ENCODE measurements at places on chromosomes 2 and 18. TPM values are rescaled to one million over a fixed set of nuclear protein-coding genes. Genes with fewer than 3 reads are reported as not detected.

GRCh38 chr18:65091744-65092329, 659.0 kb upstream of the CDH7 start:
- no peaks in the 10 kb centered on the region for H3K36me3 ChIP-seq
- H3K27ac ChIP-seq: no peak overlapping the region
- H3K4me3 ChIP-seq: no peak overlapping the region
- H3K4me1 ChIP-seq: no peaks in the 10 kb centered on the region
- no peaks in the 10 kb centered on the region for H3K27me3 ChIP-seq

- H3K27ac ChIP-seq: no peak overlapping the region
- H3K27me3 ChIP-seq: no peaks in the 10 kb centered on the region
- no peak for DNase-seq
Observed at GRCh38 chr2:1979138-1979537, 234.8 kb upstream of the PXDN start.

DNA sequence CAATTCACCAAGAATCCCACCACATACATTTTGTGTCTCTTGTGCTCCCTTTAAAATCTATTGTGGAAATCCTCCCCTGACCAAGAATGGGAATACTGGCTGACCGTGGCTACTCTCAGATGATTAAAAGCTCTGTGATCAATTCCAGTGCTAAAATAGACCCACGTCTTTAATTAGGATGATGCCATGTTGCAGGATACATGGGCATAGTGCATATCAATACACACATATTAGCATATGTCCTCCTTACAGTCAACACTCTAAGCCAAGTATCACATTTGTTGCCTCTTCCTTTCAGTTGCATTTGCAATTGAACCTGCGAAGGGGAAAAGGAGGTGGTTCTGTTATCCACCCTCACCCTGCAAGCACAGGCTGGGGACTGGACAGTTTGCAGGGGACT, 41.8 kb downstream of the SPP2 start:
- no peak overlapping the region for H3K4me3 ChIP-seq
- no peak overlapping the region for H3K27ac ChIP-seq
- no peaks in the 10 kb centered on the region for H3K27me3 ChIP-seq
- H3K36me3 ChIP-seq: no peaks in the 10 kb centered on the region
- DNase-seq: no peak
- peaks cover 16% of the 10 kb centered on the region for H3K4me1 ChIP-seq

DNA sequence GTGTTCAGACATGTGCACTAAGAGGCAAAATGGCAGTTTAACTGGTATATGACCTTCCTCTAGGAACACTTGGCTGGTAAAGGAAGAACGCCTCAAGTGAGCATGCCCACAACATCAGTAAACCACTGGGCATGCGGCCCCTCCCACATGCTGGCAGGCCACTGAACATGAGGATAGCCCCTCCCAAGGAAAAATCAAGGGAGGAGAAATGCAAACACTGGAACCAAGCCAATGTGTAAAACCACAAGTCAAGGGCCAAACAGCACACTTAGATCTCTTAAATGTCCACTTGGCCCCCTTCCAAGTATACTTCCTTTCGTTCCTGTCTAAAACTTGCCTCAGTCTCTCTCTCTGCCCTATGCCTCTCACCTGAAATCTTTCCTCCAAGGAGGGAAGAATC, 980.8 kb downstream of the TSN start:
- H3K36me3 ChIP-seq: no peaks in the 10 kb centered on the region
- H3K27me3 ChIP-seq: no peaks in the 10 kb centered on the region
- peak; percentile 28 for DNase-seq
- no peak overlapping the region for H3K27ac ChIP-seq
- H3K4me3 ChIP-seq: no peak overlapping the region
- peaks cover 18% of the 10 kb centered on the region for H3K4me1 ChIP-seq

DNA sequence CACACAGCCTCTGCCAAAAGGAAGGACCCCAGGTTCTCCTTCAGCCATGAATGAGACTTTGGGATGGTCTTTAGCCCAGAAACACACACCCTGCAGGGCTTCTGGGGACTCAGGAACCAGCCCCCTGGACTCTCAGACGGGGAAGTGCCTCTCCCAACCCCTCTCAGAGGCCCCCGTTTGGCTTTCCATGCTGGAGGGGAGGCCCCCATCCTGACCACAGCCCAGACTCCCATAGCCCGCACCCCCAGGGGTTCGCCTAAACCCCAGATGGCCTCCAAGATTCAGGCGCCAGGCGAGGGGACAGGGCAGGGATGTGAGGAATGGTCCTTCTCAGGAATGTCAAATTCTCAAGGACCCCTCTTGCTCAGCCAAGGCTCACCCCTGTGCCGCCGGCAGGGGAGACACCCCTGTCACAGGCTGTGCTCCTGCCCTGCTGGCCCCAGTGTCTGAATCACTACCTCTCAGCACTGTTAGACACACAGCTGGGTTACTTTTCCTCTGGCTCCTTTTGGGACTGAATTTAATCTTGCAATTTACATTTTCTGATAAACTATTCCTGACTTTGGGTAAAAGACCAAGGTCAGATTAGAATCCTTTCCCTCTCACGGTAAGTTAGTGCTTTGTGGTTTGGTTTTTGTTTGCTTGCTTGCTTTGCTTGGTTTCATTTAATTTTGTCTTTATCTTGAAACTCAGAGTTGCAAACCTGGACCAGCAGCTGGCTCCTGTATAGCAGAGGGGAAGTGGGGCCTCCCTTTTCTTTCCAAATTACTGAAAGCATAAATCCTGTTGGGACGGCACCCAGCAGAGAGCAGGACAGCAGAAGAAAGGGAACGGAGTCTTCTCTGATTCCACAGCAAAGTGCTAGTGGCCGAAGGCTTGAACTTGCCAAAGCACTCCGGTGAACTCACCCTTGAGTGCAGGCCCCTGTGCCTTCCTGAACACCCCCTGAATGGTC, 198.9 kb upstream of the RAB6C start:
- H3K27me3 ChIP-seq: no peaks in the 10 kb centered on the region
- no peak overlapping the region for H3K27ac ChIP-seq
- no peaks in the 10 kb centered on the region for H3K36me3 ChIP-seq
- H3K4me3 ChIP-seq: no peak overlapping the region
- H3K4me1 ChIP-seq: no peaks in the 10 kb centered on the region
- no peak for DNase-seq

DNA sequence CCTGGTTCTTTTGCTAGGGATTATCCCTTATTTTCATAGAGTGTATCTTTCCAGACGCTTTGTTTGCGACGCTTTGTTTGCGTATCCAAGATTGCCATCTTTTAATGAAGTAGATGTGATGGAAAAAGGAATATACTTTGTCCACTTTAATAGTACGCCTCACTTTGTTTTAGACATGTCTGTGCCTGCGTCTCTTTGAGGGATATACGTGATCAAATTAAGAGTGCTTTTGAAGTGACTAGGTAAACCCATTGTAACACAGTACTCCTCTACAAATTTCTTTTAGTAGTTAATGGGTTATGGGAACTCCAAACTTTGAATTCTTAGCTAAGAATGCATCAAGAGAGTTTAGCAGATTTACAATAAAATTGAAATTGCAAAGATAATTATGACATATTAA, 27.9 kb downstream of the ACSL3 start:
- no peaks in the 10 kb centered on the region for H3K27me3 ChIP-seq
- DNase-seq: no peak
- no peak overlapping the region for H3K4me3 ChIP-seq
- no peaks in the 10 kb centered on the region for H3K4me1 ChIP-seq
- no peak overlapping the region for H3K27ac ChIP-seq

DNA sequence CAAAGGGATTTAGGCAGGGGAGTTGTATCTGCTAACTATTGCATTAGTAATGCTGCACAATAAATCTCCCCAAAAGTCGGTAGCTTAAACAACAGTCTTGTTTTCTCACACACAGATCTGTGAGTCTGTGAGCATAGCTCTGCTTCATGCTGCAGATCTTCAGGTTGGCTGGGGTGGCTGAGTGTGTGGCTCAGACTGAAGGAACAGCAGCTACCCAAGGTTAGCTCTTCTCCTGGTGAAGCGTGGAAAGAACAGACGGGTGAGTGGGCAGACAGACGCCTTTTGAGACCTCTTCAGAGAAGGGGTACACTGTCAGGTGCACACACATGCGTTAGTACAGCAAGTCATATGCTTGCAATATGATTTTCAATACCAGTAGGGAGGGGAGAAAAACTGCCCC, 3.9 kb upstream of the CCDC85A start:
- H3K27me3 ChIP-seq: peaks cover 4% of the 10 kb centered on the region
- H3K36me3 ChIP-seq: no peaks in the 10 kb centered on the region
- no peak overlapping the region for H3K27ac ChIP-seq
- DNase-seq: no peak

GRCh38 chr2:240953426-240954410, 44.7 kb upstream of the SNED1 start:
- H3K27ac ChIP-seq: no peak overlapping the region
- peaks cover 17% of the 10 kb centered on the region for H3K27me3 ChIP-seq
- H3K36me3 ChIP-seq: no peaks in the 10 kb centered on the region
- DNase-seq: no peak

DNA sequence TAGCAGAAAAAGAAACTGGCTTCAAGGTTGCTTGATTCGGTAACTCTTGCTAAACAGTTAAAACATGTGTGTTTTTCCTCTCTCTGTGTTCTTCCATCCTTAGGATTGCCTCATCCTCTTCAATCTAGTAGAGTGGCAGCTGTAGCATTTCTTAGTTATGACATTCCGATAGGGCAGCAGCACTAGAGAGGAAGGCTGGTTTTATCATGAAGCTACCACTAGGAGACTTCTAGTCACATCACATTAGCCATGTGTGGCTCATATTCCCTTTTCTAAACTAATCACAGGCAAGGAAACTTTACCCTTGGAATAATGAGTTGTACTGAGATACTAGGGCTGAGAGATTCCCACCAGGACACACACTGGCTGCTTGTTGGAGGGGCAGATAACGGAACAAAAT, 187.6 kb downstream of the DOK6 start:
- H3K27me3 ChIP-seq: no peaks in the 10 kb centered on the region
- H3K4me3 ChIP-seq: no peak overlapping the region
- no peak overlapping the region for H3K27ac ChIP-seq
- H3K36me3 ChIP-seq: no peaks in the 10 kb centered on the region
- H3K4me1 ChIP-seq: no peaks in the 10 kb centered on the region

DNA sequence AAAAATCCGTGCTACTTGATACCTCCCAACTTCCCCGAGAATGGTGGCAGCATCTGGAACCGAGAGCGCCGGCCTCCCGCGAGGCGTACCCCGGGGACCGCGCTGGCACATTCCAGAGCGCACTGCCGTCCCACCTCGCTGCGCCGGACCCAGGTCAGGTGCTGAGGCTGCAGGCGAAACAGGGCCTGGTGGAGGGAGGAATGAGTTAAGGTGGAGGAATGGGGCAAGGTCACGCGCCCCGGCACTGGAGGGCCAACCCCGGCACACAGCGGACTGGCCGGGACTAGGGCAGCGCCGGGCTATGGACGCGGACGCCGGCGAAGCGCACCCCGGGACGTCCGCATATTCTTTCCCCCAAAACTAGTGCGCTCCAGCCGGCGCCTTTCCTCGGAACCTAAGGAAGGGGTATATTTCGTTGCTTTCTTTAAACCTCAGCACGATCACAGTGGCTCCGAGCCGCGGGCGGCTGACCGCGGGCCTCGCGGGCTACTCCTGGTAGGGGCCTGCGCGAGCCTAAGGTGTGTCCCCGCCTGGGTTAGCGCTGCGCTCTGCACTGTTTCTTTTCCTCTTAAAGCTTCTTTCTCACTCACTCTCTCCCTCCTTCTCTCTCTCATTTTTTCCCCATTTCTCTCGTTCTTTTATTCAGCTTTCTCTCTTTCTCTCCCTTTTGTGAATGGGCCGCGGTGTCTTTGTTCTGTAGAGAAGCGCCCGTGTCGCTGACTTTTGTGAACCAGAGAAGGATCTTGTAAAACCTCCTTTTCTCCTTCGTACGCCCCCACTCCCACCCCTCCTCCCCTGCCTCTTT, 2.1 kb upstream of the OTX1 start:
- peaks cover 61% of the 10 kb centered on the region for H3K27me3 ChIP-seq
- H3K27ac ChIP-seq: no peak overlapping the region
- H3K4me3 ChIP-seq: peak overlapping the region; percentile 41
- DNase-seq: no peak
- H3K36me3 ChIP-seq: no peaks in the 10 kb centered on the region
- H3K4me1 ChIP-seq: peaks cover 16% of the 10 kb centered on the region

DNA sequence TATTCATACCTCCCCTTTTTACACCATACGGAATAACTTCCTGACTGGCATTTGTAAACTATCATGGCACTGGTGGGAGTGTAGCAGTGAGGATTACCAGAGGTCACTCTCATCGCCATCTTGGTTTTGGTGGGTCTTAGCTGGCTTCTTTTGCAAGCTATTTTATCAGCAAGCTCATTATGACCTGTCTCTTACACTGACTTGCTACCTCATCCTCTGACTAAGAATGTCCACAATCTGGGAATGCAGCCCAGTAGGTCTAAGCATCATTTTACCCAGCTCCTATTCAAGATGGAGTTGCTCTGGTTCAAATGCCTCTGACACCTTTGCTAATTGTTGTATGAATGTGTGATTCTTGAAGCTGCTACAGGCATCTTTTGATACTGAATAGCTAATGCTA, 950.8 kb upstream of the SLC39A10 start:
- no peaks in the 10 kb centered on the region for H3K27me3 ChIP-seq
- DNase-seq: no peak
- H3K4me1 ChIP-seq: no peaks in the 10 kb centered on the region
- no peak overlapping the region for H3K4me3 ChIP-seq
- no peaks in the 10 kb centered on the region for H3K36me3 ChIP-seq
- H3K27ac ChIP-seq: no peak overlapping the region

DNA sequence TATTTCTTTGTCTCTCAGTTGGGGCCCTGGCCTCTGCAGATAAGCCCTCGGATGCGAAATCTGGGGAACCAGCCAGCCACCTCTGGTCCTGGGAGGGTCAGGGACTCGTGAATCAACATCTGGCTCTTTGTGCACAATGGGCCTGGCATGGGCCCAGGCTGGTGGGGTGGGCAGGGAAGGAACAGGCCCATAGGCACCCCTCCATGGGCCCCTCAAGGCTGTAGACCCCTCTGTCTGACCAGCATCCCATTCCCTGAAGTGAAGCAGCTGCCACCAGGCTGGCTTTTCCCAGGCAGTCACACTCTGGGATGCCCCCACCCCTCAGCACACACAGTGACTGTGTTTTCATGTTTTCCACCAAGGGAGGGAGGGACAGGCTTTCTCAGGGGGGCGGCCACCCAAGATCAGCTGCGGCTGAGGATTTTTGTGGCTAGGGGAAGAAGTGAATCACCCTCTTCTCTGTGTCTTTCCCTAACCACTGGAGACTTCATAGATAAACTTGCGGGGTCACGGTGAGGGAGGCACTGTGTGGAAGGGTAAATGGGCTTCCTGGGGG, 166.0 kb downstream of the AGAP1 start:
- H3K4me3 ChIP-seq: no peak overlapping the region
- H3K4me1 ChIP-seq: peaks cover 20% of the 10 kb centered on the region
- peak; percentile 94 for DNase-seq
- H3K27me3 ChIP-seq: peaks cover 59% of the 10 kb centered on the region
- H3K36me3 ChIP-seq: no peaks in the 10 kb centered on the region

DNA sequence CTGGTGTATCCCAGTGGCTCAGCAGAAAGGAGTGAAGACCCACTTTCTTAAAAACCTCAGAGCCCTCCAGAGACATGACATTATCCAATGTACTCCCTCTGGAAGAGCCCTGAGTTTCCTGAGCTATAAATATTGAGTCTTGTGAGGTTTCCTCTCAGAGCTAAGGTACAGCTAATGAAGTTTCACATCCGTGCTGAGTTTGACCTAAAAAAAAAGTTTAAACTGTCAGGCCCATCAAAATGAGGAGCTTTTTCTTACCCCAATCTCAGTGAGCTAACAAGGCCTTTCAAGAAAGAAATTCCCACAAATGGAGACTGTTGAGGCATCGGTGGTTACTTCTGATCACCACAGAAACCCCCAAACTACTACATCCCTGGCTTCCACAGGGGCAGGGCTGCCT, 65.4 kb upstream of the ST8SIA3 start:
- H3K27ac ChIP-seq: no peak overlapping the region
- no peak overlapping the region for H3K4me3 ChIP-seq
- no peaks in the 10 kb centered on the region for H3K4me1 ChIP-seq
- no peak for DNase-seq

The CYP27C1 gene
- total RNA-seq: 5.7 TPM

The IL36G gene
- total RNA-seq: not detected

The PID1 gene
- total RNA-seq: 13.6 TPM

The XIRP2 gene
- total RNA-seq: not detected

The ERICH2 gene
- total RNA-seq: 1.9 TPM

The ZAP70 gene
- 0.73 TPM for total RNA-seq

All from astrocyte (in vitro differentiated cells and primary cell).